Kidney tubule cell (primary cell): ENCODE measurements at places on chromosomes 11 and 22.

GRCh38 chr11:17611049-17611448, 64.0 kb downstream of the OTOG start:
- DNase-seq = no peak

DNA sequence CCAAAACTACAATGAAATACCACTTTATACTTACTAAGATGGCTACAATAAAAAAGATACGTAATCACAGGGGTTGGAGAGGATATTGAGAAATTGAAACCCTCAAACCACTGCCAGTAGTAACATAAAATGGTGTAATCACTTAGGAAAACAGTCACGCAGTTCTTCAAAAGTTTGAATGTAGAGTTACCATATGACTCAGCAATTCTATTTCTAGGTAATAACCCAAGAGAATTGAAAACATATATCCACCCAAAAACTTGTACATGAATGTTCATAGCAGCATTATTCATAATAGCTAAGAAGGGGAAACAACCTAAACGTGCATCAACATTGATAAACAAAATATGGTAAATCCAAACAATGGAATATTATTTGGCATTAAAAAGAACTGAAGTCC, 24.4 kb upstream of the PSMA1 start:
- DNase-seq = no peak

DNA sequence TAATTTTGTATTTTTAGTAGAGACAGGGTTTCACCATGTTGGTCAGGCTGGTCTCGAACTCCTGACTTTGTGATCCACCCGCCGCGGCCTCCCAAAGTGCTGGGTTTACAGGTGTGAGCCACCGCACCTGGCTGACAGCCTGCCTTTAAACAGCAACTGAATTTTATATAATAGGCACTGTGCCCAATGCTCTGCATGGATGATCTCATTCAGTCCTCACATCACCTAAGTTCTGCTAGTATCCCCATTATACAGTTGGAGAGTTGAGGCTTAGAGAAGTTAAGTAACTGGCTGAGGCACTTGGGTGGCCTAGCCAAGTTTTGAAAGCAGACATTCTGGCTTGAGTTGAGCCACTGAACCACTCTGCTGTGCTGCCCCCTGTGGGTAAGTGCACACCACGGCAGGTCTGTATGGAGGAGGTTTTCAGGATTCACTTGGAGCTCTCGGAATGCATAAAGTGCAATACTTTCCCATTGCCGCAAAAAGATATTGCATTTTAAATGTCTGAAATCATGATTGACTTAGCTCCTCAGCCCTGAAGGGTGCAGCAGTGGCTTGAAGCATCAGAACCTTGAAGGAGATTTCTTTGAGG, 112.4 kb downstream of the LDLRAD3 start:
- DNase-seq = peak; percentile 17

DNA sequence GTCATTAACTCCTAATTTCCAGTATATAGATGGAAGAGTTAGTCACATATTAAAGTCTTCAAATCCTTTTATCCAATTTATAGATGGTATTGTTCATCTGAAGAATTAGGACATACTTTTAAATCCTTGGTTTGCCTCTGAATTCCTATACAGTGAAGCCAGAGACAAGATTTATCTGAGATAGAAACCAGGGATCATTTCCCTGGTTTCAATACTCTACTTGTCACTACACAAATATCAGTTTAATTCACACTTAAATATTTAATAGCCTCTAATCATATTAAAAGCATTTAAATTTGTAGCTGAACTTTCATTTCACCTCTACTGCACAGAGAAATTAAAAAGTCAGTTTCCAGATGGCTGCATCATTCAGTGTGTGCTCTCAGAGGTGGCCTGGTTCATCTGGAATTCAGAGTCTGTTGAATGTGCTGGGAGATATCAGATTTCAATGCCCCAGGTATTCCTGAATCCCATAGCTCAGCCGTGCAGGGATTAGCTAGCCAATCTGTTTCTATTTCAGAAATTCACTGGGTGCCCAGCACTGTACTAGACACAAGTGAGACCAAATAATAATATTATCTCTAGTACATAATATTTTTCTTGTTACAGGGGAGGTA, 344.3 kb downstream of the AASDHPPT start:
- peak; percentile 51 for DNase-seq

DNA sequence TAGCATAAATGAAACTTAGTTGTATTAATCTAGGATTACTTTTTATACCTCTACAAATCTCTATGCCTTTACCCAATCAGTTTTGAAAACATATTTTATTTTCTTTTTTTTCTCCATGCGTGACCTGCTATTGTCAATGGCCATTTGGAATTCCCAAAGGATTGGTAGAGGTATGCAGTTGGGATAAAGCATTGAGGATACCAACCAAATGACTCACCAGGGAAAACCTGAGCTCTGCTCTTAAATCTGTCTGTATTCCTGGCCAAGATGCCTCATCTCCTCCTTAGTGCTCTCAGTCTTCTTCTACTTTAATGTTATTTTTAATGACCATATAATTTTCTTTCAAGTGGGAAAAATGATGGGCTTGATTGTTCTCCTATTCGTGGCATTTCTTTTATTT, 61.9 kb downstream of the EHF start:
- peak; percentile 93 for DNase-seq

DNA sequence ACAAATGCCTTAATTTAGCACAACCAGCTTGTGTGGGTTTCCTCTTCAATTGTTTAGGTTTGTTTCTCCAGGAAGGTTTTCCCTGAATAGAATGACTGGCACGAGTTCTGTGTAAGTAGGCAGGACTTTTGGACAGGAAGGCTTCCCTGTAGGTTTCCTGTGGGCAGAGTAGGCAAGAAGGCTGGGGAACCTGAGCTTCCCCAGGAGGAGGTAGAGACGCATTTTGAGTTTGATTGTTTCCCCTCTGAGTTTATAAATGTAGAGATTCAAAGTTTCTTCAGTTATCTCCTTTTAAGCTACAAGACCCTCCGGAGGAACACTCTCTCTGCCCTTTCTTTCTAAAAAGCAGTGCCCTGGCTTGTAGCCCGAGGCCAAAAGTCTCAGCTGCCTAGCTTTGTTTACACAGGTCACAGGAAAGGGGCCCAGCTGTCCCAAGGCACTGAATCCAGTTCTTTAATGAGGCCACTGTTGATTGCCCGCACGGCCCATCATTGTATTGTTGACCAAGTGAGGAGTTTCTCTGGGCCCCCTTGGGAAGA, 66.6 kb upstream of the RDX start:
- peak; percentile 53 for DNase-seq

GRCh38 chr11:68374531-68374930, 62.1 kb downstream of the LRP5 start:
- DNase-seq = no peak

- DNase-seq = peak; percentile 23
Measured at GRCh38 chr11:27394781-27395228, 31.8 kb upstream of the CCDC34 start.

DNA sequence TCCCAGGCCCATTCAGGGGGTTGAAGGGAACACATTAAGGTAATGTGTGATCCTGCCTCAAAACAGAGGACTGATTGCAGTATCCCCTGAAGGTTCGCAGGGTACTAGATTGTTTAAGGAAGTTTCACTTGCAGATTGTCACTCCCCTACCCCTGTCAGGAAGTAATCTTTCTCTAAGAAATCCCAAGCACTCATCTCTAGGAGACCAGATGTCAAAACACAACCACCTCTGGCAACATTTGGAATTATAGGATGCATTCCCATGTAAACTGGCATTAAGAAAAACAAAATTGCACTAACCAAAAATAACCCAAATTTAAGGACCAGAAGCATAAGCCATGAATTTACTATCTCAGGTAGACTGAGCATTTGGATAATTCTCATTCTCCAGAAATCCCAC, 1.6 kb downstream of the MRPL17 start:
- no peak for DNase-seq

DNA sequence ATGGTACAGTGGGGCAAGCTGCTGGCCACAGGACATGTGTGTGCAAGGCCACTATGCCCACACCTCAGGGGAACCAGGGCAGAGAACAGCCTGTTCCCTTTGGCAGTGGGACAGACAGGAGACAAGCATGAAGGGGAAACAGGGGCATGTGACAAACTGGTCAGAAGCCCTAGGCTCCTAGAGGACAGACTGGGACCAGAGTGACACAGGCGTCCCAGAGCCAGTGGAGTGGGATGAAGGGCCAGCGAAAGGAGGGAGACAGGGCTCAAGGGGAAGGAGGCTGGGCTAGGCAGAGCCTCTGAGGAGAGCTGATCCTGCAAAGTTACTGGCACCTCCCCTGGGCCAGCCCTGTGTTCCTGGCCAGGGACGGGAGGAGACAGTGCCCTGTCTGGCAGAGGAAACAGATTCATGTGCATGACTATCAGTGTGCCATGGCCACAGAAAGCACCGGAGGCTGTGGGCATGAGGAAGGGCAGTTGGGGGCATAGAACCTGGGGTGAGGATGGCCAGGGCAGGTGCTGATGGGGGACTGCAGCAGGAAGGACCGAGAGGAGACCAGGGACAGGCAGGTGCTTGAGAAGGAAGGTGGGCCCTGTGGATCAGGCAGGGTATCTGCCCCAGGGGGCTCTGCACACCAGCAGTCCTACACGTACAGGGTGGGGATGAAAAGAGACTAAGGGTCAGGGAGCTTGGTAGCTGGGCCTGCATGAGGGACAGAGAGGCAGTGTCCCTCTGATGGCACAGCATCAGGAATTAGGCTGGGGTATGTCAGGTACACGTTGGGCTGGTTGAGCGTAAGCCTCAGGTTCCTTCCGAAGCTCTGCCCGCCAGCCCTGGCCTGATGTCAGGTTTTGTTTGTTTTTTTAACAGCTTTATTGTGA, 9.8 kb downstream of the DERL3 start:
- no peak for DNase-seq

- no peak for DNase-seq
Measured at GRCh38 chr11:57616595-57616994, 19.1 kb downstream of the SERPING1 start.

- DNase-seq = no peak
Measured at GRCh38 chr11:20782775-20783174, 113.4 kb downstream of the NELL1 start.

DNA sequence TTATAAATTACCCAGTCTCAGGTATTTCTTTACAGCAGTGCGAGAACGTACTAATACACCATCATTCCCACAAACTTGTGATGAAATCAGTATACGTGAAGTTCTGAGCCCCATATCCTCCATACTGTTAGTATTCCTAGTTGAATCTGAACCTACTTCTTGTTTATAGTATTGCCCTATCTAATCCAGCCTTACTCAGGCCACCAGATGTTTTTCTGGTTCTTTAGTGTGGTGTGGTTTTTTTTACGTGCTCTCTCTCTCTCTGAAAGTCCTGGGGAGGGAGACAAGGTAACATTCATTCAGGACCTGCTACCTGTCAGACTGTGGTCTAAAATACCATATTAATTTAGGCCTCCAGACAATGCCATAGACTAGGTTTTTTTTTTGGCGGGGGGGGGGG, 47.6 kb upstream of the TEAD1 start:
- no peak for DNase-seq

GRCh38 chr22:42892156-42892555, 35.1 kb upstream of the ARFGAP3 start:
- DNase-seq = no peak

- peak; percentile 8 for DNase-seq
Measured at GRCh38 chr11:101133190-101133589, 3.6 kb upstream of the PGR start.

DNA sequence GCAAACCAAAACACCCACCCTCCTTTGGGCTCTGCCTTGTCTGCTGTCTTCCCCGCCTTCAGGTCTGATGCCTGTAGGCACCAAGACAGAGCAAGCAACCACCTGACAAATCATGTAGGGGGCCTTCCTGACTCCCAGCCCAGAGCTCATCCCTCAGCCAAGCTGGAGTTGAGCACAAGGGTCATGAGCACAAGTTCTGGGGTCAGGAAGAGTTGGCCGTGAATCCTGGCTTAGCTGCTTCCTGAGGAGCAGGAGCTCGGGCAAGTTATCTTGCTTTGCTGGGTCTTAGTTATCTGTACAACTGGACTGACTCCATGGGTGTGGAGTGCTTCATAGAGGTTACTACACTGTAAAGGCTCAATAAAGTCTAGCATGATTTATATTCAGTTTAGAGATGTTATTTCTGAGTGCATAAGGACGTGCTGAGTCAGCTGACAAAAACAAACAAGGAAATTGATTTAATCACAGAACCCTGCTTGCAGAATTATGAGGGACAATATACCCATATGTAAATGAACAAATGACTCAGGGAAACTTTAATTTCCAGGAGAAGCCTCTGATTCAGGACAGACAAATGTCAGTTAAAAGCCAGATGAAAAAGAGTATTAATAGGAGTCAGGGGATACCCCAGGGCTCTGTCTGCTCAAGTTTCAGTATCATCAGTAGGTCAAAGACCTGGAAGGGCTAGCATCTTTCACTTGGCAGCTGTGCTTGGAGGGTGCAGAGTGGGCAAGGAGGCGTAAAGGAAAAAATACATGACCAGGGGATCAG, 15.0 kb upstream of the APOA1 start:
- peak; percentile 45 for DNase-seq

GRCh38 chr11:75188671-75189070, 37.8 kb downstream of the SLCO2B1 start:
- no peak for DNase-seq

GRCh38 chr11:28966951-28967350, 858.8 kb downstream of the METTL15 start:
- DNase-seq = peak; percentile 69

DNA sequence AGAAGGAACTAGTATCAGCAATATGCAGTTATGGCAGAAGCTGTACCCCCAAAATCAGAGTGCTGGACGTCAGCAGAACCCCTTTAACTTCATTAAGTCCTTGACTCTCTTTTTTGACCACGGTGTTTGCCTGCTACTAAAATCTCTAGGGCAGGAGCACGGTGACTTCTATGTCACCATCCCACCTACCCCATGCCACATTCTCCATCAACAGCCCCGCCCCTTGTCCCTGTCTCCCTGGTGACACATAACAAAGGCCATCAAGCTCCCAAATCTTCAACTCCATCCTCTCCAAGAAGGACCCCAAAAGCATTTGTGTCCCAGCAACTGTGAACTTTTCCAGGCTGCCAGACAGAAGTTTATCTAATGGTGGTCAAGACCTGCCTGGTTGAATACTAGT, 894 bp downstream of the ADA2 start:
- no peak for DNase-seq

DNA sequence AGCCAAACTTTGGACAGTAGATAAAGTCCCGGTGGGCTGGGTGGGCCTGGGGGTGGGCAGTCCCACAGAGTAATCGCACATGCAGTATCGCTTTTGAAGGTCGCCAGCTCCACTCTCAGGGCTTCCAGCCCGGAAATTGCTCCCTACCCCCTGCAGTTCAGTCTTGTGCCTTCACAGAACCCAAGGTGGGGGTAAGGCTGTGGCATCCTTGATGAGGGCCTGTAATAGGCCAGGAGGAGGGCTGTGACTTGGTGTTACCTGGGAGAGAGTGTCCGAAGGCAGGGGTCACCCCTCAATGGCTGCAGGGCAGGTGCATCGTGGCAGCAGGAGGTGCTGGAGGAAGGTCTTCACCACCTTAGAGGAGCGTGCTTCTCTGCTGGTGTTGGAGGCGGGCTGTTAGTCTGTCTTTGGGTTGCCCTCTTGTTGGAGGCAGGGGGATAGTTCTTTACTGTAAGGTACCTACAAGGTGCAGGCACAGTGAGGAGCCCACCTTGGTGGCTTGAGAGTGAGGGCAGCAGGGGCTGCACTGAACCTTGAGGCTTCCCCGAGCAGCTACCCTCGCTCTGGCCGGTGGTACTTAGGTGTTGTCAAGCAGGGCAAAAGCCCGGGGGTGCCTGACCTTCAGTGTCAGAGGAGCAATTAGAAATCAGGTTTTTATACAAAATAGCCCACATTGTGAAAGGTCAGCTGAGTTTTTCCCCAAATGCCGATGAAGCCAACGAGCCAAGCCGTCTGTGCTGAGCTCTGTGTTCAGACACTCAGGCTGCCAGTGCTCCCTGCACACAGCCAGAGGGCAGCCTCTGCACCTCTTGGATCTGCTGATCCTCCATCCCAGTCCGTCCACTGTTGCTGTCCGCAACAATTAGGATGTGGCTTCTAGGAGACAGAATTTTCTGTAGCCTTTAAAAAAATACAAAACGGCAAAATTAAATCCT, 21.9 kb downstream of the SAMM50 start:
- no peak for DNase-seq
